Activated naive CD4-positive, alpha-beta T cell treated with Interleukin-2 at 50 U/mL for 16 hours (primary cell): ENCODE measurements at places on chromosomes 2 and 18.

GRCh38 chr2:215711471-215712034 lies 275.7 kb upstream of the FN1 start:
- DNase-seq: no peak

GRCh38 chr18:7174344-7175095 lies 56.4 kb upstream of the LRRC30 start:
- DNase-seq: no peak

GRCh38 chr2:47344890-47345589 lies 57.9 kb upstream of the MSH2 start:
- DNase-seq: no peak

DNA sequence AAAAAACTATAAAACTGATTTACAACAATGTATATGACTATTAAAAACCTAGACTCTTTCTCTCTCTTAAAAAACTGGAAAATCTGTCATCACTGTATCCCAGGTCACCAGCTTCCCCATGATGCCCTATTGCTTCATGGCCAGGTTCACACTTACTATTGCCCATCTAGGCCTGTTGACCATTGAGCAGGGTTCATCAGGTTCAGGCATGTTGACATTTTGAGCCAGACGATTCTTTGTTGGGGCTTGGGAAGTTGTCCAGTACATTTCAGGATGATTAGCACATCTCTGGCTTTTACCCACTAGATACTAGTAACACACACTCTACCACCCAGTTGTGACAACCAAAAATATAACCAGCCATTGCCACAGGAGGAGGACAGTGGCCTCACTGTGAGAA lies 26.9 kb upstream of the RAB27B start:
- no peak for DNase-seq

GRCh38 chr18:5304232-5304631 lies 8.7 kb upstream of the ZBTB14 start:
- DNase-seq: no peak

DNA sequence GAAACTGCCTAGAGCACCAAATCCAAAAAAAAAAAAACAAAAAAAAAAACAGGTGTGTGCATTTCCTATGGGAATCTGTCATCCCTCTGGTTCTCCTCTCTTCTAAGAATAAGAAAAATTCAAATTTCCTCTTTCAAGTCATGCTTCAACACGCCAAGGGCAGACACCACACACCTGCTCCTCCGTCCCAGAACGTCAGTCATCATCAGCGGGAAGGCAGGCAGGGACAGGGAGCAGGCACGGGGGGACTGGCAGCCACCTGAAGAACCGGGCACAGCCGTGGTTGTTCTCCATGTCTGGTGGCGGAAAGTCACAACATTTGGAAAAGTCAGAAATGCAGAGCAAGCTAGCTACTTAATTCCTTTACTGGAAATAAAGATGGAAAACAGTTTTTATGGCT lies 214.8 kb downstream of the IKZF2 start:
- DNase-seq: no peak

DNA sequence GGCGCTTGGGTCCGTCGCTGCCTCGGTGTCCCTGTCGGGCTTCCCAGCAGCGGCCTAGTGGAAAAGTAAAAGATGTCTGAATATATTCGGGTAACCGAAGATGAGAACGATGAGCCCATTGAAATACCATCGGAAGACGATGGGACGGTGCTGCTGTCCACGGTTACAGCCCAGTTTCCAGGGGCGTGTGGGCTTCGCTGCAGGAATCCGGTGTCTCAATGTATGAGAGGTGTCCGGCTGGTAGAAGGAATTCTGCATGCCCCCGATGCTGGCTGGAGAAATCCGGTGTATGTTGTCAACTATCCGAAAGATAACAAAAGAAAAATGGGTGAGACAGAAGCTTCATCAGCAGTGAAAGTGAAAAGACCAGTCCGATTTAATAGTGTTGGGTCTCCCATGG lies 8.0 kb downstream of the HES6 start:
- no peak for DNase-seq

DNA sequence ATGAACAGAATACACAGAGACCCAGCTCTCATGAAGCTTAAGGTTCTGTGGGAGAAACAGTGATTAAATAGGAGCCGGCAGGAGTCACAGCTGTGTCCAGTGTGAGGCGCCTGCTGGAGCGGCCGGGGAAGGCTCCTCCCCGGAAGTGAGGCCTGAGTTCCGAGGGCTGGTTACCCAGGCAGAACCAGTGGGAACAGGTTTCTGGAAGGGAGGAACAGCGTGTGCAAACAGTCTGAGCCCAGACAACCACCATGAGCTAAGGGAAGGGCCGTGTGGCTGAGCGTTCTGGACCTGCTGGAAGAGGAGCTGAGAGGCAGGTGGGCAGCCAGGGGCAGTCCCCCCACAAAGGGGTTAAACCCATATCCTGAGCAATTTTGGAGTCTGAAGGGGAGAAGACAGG lies 26.0 kb upstream of the NPAS2 start:
- no peak for DNase-seq

DNA sequence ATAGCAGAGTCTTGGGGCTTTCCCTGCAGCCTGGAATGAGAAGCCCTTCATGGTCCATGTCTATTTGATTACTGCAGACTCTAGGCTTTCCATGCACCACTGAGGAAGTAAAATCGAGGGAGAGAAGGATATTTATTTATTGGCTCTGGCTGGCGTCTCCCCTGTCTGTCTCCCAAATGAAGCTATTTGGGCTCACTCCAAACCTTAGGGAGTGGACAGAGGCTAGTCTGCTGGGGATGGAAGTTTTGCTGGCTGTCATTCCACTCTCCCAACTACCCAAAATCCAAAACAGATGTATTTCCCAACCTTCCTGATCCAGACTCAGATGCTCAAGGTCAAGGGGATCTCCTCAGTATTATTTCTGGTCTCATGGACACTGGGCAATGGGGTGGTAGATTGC lies 33.7 kb downstream of the TMEM17 start:
- DNase-seq: no peak

DNA sequence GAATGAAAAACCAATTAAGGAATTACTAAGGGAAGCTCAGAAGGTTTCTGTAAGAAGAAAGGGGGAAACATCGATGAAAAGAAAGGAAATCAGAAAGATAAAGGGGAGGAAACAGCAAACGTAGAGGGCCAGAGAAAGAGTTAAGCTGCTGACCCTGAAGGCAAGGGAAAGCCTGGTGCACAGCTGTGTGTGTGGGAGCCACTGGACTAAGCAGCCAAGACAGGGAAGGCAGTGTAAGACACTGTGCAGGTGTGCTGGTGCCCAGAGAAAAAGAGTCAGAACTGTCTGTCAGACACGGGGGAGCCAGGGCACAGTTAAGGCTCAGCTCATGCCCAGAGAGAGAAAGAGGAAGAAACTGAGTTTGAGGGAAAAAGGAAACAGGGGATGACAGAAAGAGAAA lies 104.0 kb downstream of the HIBCH start:
- DNase-seq: no peak

GRCh38 chr18:76654577-76654976 lies 159.5 kb upstream of the ZNF516 start:
- no peak for DNase-seq

- no peak for DNase-seq
Observed at GRCh38 chr2:55391155-55391554, 28.5 kb downstream of the CCDC88A start.

- no peak for DNase-seq
Observed at GRCh38 chr2:9235147-9236044, 28.8 kb downstream of the ASAP2 start.

- no peak for DNase-seq
Observed at GRCh38 chr2:71700658-71701397, 247.5 kb downstream of the DYSF start.

DNA sequence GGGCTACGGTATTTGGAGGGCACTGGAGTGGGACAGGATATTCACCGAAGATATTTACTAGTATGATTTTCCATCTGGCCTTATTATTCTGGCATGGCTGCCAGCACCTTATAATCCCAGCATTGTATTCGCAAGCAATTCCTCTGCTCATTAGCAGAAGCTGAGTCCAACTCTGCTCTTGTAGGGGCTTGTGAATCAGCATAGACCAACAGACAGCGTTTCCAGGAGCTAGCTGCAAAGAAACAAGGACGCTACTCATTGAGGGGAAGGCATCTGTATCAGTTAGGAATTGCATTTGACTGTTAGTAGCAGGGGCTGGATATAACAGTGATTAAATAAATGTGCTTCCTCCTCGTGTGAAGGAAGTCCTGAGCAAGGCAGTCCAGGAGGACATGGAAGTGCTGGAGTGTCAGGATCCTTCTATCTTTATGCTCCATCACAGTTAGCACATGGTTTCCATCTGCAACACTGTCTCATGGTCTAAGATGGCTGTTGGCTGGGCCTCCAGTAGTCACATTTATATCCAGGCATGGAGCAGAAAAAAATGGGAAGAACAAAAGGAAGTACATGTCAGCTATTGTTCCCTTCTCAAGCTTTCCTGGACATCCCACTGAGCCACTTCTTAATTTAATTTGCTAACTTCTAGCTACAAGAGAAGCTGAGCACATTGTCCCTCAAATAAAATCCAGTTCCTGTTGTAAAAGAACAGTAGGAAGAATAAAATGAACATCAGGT lies 214.1 kb downstream of the C1D start:
- DNase-seq: no peak

- no peak for DNase-seq
Observed at GRCh38 chr2:40361478-40361877, 90.4 kb downstream of the SLC8A1 start.

- DNase-seq: no peak
Observed at GRCh38 chr2:70388128-70388527, 86.3 kb upstream of the FAM136A start.

DNA sequence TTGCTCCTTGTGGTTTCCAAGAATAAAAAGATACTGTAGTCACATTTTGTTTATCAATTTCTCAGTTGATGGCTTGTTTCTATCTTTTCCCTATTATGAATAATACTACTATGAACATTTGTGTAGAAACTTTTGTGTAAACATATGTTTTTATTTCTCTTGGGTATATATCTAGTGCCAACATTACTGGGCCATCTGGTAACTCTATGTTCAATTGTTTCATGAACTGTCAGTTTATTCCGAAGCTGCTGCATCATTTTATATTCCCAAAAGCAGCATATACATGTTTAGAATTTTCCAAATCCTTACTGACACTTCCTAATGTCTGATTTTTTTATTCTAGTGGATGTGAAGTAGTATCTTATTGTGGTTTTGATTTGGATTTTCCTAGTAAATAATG lies 737.6 kb upstream of the TMEFF2 start:
- DNase-seq: no peak

DNA sequence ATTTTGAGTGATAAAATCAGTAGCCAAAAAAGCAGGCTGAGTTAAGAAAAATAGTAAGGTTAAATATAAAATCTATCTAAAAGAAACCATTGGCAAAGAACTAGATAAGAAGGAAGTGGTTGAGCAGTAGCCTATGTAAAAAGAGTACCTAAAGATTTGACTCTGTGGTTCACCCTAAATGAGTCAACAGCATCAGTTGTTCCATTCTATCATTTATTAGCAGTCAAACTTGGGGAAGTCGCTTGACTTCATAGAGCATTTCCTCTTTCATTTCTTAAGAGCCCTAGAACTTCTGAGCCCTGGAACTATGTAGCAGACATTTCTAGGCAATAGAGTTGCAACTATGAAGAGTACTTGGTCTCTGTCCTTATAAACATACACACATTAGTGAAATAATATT lies 381.7 kb downstream of the NUP35 start:
- DNase-seq: no peak

DNA sequence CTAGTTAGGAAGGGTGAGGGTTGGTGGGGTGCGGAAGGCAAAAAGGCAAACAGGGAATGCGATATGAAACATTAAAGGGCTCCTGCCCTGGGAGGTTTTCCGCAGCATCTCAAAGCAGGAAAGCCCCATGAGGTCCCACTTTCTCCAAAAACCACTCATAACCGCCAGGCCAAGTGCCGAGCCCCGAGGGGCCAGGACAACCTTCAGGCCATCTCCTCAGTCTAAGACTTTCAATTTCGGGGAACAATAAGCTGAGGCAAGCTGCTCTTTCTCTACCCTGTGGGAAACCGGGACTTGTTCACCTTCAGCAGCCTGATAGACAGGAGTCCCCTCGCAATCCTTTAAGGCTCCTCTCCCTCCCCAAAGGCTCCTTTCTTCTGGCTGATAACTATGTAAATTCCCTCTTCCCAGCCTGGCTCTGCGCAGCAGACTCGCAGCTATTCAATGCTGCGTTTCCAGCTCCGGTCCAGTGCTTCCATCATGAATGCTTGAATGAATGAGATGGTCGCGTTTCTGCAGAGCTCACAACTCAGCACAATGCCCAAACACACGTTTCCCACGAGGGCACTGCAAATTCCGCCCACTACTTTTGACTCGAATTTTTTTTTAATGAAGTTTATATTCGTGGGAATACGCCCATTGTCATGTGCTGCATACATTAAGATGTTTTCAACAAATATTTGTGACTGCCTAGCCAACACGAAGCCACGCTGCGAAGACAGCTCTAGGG lies 1.4 kb downstream of the LAMA1 start:
- DNase-seq: no peak

DNA sequence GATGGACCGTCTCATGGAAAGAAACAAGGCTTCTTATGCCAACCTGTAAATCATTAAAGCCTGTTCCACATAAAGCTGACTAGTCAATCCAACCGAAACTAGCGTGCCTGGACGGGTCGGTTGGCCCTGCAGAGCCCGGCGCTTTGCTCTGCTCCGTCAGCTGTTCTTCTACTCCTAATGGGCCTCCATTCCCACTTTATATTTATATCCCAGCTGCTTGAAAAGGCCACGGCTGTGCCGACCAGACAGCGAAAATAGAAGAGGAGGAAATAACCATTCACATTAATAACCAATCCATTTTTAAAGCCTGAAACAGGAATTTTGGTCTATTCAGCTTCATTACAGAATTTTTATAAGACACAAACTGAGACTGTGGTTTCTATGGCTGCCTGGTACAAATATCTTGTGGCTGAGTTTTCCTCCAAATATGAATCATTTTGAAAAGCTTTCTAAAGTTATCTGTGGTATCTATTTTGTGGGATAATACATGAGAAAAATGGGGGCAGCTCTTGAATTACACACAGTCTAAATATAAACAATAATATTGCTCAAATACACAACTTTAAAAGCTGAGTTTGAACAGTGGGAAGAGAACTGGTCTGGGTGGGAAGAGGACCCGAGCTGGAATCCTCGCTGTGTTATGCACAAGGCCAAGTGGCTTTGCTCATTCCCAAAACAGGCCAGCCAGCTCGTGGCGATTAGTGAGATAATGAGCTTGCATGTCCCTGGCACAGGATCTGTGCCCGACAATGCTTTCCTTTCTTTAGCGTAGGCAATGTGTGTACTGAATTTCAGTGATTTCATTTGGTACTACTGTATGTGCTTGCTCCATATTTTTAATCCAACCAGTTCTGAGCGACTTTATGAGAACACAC lies 10.5 kb upstream of the FAM124B start:
- DNase-seq: no peak

DNA sequence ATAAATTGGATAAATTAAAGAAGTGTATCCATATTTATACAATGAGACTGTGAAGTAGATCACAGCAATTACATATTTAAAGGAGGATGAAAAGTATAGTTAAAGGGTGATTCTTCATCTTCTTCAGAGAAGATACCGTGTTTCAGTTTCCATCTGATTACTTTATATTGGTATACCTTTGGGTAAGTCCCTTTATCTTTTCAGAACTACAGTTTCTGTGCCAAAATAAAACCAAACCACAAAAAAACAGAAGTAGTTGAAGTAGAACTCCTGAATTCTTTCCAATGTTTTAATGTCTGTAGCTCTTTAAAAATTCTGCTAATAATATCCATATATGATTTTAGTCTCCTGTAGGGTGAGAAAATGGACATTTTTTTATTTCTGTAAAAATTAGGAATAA lies 231.2 kb upstream of the LINC00305 start:
- DNase-seq: no peak

GRCh38 chr2:173462892-173463840 lies 108.5 kb downstream of the CDCA7 start:
- no peak for DNase-seq

- no peak for DNase-seq
Observed at GRCh38 chr2:72027426-72028161, 120.1 kb downstream of the CYP26B1 start.

GRCh38 chr18:23279931-23280330 lies 144.6 kb downstream of the CABLES1 start:
- no peak for DNase-seq
